Naive thymus-derived CD8-positive, alpha-beta T cell (primary cell): ENCODE measurements at places on chromosomes 3 and 15.

DNA sequence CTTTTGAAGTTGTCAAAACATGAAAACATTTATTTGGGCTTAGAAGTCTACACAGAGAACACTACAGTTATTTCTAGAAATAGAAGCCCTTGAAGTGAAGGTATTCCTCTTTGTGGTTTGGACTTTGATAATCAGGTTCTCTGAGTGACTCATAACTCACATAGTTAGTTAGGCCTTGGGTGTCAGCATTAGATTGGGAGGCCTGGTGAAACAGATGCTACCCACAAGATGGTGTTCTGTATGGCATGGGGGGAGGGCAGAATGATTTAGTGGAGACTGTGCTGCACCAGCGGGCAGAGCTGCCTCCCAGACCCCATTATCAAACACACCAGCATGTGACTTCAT lies 108.9 kb upstream of the ETV5 start:
- no peak for DNase-seq

- DNase-seq, result no peak
These were observed 442.8 kb upstream of the ARRDC4 start for GRCh38 chr15:97517737-97518136.

DNA sequence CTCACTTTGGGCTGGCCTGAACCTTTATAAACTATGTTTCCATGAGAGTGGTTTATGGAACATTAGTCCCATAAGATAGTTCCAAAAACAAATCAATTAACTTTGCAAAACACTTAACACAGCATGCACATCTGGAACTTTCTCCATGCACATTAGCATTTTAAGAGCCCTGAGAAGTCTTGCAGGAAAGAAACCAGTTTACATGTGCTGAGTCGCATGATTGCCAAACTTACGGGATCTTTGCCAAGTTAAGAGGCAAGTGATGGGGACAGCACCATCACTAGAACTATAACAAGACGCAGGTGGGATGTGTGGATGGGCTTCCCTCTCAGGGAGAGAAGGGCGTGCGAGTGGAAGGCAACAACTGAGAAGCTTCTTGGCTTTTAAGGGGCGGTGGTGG lies 20.7 kb downstream of the ADAMTS9 start:
- DNase-seq, result no peak

- no peak for DNase-seq
These were observed 4.8 kb downstream of the PPP1R14D start for GRCh38 chr15:40823572-40824343.

DNA sequence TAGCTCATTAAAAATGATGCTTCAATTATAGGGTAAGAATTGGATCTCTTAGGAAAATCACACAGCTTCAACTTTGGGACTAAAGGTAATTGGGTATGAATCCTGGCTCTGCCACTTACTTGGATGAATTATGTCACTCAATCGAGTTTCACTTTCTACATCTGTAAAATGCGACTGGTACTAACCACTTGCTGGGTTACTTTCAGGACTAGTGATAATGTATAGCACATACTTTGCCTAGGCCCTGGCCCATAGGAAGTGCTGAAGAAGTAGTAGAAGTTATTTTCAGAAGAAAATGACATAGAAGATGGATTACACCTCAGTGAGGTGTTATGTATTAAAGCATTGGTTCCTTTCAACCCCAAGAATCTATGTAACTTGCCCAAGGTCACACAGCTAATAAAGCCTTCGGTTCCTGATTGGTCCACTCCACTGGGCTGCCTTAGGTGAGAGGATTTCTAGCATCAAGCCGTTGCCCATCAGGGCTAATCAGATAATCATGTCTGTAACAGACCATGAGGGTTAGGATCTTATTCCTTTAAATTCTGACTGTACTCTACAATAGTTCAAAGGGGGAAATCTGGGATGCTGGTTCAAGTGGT lies 29.4 kb upstream of the AP4E1 start:
- no peak for DNase-seq

DNA sequence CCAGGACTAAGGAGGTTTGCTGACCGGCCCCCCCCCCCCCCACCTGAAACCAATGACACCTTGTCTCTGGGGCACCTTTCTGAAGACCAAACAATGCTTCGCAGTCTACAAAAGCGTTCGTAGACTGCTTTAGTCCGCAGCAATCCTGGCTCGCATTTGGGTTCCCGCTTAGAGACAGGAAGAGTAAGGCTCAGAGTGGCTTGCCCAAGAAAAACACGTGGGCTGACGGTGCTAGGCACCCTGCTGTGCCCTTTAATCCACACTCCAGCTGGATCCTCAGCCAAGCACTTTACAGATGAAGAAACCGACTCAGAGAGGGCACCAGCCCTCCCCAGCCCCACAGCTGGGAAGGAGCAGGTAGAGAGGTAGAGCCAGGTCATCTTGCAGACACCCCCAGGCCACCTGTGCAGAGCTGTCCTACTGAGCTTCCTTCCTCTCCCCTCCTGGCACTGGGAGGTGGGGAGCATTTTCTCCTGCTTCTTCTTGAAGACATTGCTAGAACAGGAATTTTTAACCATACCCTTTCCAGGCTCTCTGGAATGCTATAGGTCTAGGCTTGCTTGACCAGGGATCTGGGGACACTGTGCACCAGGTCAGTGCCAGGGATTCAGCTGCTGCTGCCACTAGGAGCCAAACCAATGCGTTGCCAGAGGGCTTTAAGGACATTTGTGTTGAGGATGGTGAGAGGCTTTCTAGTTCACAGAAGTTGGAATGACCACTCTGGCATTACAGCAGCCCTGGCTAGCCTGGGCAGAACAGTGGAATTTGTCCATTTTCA lies 1.0 kb upstream of the KLF15 start:
- no peak for DNase-seq

GRCh38 chr15:48265135-48265534 lies 59.0 kb downstream of the SLC12A1 start:
- DNase-seq, result no peak

DNA sequence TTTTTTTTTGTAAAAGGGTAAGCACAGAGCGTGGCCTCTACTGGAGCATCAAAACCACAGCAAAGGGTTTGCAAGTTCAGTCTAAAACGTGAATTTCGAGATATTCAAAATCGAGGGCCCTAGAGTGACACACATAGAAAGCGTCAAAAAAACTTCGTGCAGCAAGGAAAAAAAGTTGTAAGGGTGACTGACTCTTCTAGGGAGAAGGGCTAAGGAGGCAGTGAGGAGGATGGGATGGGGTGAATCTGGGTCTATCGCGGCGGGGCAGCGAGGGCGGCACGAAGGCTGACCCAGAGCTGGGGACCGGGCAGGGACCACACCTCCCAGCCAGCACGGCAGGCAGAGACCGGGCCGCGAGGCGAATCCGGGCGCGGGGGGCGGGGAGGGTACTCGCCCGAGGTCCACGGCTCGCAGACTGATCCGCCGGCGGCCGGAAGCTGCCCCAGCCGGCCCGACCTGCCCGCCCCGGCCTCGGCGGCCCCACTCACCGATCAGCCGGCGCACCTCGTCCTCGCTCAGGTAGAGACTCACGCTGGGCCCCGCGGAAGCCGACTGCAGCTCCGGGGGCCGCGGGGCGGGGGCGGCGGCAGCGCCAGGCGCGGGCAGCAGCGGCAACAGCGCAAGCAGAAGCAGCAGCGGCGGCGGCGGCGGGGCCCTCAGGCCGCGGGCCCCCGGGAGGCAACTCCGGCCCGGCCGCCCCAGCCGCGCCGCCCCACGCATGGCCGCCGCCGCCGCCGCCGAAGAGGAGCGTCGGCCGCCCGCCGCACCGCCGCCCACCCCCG lies 533 bp downstream of the RYK start:
- peak; percentile 44 for DNase-seq

GRCh38 chr3:94172695-94173310 lies 109.9 kb downstream of the NSUN3 start:
- no peak for DNase-seq

GRCh38 chr3:2420919-2421318 lies 322.3 kb downstream of the CNTN4 start:
- no peak for DNase-seq

DNA sequence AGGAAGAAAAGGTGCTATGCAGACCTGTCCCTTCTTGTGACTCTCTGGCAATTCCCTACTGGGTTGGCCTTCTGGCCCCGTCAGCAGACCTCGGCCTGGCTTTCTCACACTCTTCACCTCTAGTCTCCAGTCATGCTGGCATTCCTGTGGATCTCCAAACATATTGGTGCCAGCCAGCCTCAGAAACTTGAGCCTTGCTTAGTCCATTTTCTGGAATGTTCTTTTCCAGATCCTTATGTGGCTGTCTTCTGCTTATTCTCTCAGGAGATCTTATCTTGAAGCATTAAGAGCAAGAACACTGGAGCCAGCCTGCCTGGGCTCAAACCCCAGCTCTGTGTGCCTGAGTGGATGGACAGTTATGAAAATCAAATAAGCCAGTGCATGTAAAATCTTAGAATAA lies 88.2 kb upstream of the NTRK3 start:
- DNase-seq, result no peak

GRCh38 chr15:73629798-73630429 lies 3.3 kb downstream of the NPTN start:
- no peak for DNase-seq

GRCh38 chr3:48141604-48142137 lies 46.5 kb downstream of the CDC25A start:
- DNase-seq, result no peak

- DNase-seq, result peak; percentile 34
These were observed 817 bp downstream of the USP3 start for GRCh38 chr15:63504979-63505841.

DNA sequence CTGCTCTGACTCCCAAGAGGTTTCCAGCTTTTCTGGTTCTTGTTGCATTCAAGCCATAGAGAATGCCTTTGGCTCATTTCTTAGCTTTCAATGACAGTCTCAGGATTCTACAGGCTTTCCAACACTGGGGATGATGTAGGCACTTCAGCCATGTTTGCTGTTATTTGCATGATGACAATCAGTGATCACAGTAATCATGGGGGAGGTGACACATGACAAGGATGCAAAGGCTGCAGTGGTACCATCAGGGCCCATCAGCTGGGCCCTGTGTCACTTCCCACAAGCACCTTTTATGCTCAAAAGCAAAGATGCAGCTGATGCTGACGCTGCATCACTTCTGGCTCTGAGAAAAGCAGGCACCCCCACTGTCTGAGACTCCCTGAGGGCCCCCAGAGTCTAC lies 18.6 kb downstream of the EPHB1 start:
- no peak for DNase-seq

GRCh38 chr3:145817870-145818483 lies 343.0 kb downstream of the PLOD2 start:
- DNase-seq, result no peak

GRCh38 chr3:112389961-112390360 lies 57.0 kb downstream of the CD200 start:
- DNase-seq, result no peak

DNA sequence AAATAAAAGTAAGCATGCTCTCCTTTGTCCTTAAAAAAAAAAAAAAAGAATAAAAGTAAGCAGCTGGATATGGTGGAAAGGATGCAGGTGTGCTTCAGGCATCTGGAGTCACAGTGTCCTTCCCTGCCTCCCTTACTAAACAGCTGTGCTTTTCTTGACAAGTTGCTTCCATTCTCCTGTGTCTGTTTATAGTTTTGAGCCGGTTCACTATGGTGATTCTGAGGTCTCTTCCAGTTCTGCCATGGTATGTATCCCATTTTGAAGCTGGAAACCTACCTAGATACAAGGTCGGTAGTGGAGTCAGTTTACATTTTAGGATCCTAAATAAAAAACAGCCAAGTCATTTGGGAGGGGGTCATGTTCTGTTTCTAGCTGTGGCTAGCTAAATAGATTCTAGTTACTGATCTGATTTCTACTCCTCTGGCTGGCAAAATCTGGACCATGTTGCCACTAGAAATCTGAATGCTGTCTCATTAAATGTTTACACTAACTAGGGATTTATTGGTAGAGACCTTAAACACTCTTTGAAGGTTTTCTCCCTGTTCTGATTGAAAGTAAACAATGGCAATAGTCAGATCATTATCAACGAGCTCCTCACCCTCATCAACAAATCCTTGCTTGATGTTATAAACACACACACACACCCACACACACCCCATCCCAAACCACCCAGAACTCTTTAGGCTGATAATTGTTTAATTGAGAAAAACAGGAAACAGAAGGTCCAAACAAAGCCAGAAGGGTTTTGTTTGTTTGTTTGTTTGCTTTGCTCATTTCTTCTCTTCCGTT lies 7.9 kb downstream of the TNFSF10 start:
- DNase-seq, result no peak

DNA sequence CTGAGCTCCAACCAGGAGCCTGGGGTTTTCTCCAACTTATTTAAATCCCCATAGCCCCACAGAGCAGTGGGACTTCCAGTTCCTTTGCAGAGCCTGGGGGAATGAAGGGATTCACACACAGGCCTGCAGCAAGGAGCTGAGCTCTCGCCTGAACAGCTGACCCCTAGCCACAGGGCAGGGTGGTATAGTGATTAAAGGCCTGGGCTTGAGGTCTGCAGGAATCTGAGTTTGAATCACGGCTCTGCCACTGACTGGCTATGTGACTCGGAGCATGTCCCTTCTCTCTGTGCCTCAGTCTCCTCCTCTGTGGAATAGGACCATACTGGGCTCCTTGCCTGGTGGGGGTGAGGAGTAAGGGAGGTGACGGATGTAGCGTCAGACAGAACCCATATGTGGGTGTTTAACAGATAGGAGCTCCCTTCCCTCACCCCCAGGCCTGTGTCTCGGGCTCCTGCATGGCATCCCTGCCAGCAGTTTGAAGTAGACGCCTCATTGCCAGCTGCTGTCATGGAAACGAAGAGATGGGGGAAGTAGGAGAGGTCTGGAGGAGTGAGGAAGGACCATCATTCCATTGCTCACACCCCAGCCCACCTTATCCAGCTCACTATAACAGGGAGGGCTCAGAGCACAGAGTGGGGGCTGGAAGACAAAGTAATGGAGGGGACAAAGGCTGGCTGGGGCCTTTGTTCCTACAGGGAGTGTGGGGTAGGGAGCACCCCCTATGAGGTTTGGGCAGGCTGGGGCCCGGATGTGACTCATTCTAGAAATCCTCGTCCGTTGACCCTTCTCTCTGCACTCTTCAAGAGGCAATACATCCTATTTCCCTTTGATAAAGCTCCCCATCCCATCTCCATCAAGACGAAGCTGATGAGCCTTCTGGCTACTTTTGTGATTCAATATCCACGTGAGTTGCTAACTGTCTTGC lies 14.8 kb downstream of the HRH1 start:
- no peak for DNase-seq

DNA sequence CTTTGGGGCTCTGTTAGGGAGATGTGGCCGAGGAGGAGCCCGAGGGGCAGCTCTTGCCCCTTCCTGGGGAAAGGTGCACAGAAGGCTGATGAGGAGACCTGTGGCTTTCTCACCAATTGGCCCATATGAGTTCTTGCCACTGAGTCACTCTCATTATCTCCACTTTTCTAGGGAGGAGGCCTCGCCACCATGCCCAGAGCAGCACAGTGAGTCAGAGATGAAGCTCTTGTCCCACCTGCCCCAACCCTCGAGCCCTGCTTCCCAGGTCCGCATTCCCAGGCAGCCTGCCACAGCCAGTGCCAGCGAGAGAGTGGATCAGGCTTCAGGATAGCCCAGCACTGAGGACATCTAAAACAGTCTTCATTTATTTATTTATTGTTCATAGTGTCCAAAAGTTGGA lies 53.5 kb downstream of the AMOTL2 start:
- no peak for DNase-seq

GRCh38 chr3:37941608-37942508 lies 48.7 kb upstream of the VILL start:
- DNase-seq, result no peak

GRCh38 chr15:33086500-33087121 lies 107.9 kb downstream of the FMN1 start:
- DNase-seq, result no peak

- DNase-seq, result no peak
These were observed 98.2 kb upstream of the NR2F2 start for GRCh38 chr15:96232335-96232734.
